Right kidney (tissue), 9 donors: ENCODE measurements at places on chromosomes 7 and 10.
A peak's percentile ranks its signal among the peaks of the same experiment; 100 is the strongest.

GRCh38 chr7:130277763-130278643 lies 11.3 kb downstream of the CPA2 start:
- DNase-seq, result peak; percentile 78

DNA sequence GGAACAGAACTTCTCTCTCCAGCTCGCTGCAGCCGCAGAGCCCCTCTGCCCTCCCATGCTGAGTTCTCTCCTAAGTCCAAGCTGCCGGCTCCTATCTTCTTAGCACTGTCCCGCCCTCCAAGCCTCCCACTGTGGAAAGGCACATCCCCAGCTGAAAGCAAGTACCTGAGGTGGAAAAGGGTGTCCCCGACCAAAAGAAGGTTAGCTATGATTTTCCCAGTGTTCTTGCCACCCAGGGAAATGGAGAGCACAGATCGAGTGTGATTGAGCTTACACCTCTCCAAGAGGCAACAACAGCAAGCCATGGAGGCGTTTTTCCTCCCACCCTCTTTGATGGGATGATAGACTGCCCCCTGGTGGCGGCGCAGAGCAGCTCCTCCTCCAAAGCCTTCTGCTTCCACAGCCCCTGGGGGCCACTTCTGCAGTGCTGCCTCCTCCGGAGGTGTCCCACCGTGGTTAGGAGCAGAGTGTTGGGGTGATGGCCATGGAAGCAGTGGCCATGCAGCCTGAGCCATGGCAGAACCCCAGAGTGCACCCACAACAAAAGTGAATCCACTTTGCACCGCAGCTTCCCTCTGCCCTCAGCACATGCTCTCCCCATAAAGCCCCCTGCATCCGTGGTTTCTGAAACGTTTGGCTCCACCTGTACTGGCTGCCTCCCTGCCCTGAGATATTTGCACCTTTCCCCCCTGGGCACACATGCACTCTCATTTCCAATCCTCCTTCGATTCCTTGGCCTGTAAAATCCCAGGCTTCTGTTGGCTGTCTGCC lies 143.1 kb upstream of the STK17A start:
- DNase-seq, result peak; percentile 21

- DNase-seq, result no peak
Observed at GRCh38 chr10:117261501-117261900, 20.6 kb downstream of the SLC18A2 start.

DNA sequence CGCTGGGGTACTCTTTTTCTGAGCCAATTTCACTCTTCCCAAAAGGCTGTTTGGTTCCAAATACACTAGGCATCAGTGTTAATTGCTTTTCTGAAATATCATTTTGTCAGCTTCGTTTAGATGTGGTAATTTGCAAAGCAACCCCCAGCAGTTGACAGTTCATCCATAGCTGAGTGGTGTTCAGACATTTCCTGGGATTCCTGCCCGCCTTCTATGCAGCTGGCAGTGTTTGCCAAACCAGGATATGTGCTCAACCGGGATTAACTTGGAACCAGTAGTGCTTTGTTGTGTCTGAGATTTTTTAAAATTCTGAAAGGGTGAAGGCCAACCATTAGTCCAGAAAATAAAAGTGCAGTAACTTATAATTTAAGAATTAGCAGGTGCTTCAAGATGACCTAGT lies 25.2 kb upstream of the MKLN1 start:
- DNase-seq, result no peak

DNA sequence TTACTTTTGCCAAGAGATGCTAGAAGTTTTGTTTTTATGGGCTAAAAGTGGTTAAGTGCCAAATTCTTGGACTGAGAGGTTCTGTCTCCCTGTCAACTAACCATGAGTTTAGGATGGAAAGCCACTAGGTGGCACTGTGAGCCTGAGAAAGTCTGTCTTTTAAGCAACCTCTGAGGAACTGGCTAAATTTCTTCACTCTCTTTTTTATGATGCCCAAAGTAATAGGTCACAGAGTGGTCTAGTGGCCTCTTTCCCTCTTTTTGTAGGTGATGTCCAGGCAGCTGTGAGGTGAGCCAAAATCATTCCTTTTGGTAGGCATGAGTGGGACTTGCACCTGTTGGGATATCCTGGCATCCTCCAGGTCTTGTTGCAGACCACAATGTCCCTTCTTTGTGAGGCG lies 56.8 kb downstream of the SND1 start:
- DNase-seq, result peak; percentile 40

GRCh38 chr7:23969443-23969842 lies 259.4 kb downstream of the STK31 start:
- no peak for DNase-seq

DNA sequence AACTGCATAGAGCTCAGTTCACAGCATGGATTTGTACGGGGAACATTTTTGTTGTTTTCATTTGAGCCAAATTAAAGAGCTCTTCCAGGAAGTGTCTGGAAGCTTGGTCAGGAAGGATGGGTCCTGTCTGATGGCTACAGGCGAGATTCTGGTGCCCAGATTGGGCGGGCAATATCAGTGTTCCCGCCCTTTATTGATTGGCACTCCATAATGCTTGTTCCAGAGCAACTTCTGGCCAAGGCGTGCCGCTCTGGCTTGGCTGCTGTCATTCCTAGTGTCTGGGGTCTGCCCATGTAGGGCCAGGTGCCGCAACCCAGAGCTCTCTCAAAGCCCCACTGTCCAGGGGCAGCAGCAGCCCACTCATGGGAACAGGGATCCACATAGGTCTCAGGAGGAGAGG lies 45.9 kb downstream of the RAMP3 start:
- DNase-seq, result no peak

DNA sequence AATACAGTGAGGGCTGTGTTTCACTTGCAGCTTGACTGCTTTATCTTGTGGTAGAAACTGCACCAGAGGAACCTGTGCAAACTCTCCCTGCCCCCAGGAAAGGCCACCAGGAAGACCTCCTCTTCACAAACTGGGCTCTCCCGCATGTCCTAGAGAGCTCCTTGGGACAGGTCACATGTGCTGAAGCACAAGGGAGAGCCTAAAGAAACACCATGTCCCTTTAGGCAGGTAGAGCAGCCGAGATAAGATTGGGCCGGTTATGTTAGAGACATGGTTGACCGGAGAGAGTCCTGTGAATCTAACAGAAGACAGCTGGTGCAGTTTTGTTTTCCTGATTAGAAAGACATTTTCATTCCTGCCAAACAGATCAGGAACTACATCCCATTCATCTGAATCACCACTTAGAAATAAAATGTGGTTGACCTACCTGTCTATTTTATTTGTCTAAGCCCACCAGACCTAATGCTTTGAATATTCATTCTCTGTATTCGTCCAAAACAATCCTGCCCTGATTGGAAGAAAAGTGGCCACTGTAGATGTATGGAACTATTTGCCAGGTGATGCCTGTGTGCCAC lies 224.1 kb downstream of the GLI3 start:
- no peak for DNase-seq

GRCh38 chr10:6050801-6051445 lies 11.2 kb downstream of the IL2RA start:
- DNase-seq, result peak; percentile 17

DNA sequence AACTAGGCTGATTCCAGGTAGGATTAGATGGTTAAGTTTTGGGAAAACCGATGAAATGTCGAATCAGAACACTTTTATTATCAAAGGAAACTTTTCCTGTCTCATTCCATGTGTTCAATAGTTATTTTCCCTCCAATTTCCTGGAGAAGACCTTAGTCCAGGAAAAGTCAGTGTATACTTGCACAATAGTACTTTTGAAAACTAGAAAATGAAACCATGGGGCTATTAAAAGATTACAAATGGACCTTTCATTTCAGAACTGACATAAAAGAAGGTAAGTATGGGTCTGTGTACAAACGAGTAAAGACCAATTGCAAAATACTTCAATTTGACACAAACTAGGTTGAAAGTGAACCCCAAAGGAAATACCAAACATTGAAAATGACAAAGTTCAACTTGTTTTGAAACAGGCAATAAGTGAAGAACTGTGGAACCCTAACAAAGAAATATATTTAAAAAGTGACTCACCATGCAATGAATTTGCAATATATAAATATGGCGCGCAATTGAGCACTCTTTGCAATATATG lies 2.1 kb downstream of the AVPI1 start:
- no peak for DNase-seq

DNA sequence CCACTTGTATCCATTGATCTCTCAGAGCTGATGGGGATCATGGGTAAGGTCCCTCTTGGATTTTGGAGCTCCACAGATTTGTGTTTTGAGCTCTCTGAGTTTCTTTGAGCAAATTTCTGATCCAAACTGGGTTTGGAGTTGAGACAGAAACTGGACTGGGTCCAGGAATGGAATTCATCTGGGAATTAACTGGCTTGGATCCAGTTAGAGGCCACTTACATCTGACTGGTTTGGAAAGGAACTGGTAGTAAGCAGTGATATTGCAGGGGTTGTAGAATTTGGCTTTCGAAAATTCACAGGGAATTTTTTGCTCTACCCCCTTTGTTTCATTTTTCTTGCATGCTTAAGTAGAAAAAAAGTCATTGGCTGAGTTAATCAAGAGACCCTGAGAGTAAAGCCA lies 245.6 kb downstream of the SEMA3D start:
- DNase-seq, result no peak

- no peak for DNase-seq
Observed at GRCh38 chr10:84589526-84590205, 261.3 kb downstream of the CCSER2 start.

GRCh38 chr7:16951483-16952080 lies 69.8 kb upstream of the AGR3 start:
- DNase-seq, result no peak

GRCh38 chr10:98646998-98647917 lies 200.5 kb upstream of the HPS1 start:
- peak; percentile 3 for DNase-seq

GRCh38 chr10:121591186-121591585 lies 7.1 kb downstream of the FGFR2 start:
- DNase-seq, result no peak

DNA sequence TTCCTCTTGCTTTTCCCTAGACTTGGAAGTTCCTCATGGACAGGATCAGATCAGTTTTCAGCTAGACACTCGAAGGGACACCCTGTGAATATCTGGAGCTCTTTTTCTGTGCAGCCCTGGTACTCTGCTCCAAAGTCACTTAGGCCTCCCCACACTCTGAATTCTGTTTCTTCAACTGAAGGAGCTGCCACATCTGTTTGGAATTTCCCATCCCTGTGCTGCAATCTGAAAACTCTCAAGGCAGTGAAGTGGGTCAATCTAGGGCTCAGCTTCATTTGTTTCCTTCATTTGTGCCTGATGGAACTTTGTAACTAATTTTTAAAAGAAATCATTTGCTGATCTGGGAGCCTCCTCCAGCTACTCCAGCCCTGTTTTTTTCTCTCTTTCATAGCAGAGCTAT lies 9.6 kb downstream of the EPC1 start:
- DNase-seq, result no peak

- DNase-seq, result no peak
Observed at GRCh38 chr10:132539894-132540293, 2.3 kb downstream of the INPP5A start.

DNA sequence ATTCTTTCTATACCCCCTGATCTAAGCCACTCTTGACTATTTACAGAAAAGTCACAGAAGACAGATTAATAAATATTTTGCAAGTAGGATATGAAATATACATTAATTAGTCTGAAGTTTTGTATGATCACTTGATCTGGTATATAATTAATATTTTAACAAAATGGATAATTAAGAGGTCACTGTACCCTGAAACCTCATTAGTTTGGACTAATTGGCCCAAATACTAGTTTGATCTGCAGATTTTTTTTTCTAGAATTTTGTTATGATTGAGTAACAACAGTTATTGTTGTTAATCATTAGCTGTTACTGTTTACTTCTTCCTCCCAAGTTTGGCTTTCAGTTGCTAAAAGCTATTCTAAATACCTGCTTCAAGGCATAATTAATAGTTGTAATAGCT lies 2.7 kb downstream of the NHLRC2 start:
- DNase-seq, result no peak

GRCh38 chr10:34280599-34281374 lies 534.3 kb downstream of the PARD3 start:
- DNase-seq, result no peak

GRCh38 chr7:155922067-155922816 lies 110.0 kb upstream of the SHH start:
- DNase-seq, result peak; percentile 50

DNA sequence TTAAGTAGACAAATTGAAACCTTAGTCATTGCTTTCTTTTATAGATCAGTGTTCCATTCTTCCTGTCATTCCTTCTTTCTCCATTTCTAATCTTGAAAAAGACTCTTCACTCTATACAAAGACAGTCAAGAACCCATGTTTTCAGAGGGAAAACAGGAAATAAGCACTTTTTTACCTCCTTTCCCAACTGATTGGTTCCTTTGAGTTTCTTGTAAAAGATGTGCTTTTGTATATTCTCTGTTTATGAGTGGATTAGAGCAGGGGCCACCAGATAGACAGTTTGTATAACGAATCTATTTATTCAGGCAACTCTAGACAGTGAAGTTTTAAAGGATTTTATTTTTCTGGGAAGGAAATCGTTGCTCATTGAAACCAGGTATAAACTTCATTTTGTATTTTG lies 49.8 kb downstream of the SHOC2 start:
- no peak for DNase-seq

- no peak for DNase-seq
Observed at GRCh38 chr7:81693080-81693479, 76.8 kb downstream of the HGF start.

DNA sequence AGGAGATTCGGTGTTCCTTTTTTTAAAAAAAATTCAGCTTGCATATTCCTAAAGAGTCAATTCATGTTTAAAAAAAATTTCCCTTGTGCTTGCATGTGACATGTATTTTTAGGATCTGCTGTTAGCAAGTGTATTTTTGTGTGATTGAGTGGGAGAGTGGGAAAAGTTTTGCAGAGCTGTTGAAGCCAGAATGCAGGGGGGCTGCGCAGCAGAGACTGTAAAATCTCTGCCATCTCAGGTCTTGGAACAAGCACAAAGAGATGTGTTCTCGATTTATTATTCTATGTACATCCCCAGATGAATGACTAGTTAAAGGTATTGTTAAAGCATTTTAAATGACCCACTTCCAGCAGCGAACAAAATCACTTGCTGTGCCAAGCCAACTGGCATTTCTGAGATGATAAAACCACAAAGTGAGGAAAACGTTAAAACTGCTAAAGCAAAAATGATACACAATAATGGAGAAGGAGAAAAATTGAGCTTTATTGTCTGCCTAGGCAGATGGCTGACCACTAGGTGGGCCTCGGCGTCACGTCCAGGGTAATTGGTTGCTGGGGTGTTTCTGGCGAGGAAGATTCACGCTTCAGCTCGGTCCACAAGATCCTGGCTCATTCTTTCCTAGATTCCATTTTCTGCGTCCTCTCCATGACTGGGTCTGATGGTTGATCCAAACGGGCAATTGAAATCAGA lies 67.0 kb upstream of the ATRNL1 start:
- no peak for DNase-seq

DNA sequence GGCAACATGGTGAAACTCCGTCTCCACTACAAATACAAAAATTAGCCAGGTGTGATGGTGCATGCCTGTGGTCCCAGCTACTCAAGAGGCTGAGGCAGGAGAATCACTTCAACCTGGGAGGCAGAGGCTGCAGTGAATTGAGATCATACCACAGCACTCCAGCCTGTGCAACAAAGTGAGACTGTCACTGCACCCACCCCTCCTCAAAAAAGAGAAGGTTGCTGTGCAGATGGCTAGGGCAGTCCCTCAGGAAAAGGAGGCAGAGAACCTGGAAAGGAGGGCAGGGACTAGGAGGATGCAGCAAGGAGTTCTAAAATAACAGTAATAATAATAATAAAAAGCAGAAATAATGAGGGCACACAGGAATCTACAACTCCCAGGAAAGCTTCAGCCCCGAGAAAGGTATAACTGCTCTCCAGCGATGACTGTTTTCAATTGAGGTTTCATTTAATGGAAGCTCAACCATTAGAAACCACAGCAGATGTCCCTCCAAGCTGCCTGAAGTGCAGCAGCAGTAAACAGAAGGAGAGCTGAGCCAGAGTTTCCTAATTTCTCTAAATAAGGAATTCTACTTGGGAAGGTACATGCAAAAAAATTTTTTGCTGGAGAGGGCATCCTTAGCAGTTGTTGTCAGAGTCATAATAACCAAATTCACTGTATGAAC lies 326.5 kb downstream of the GATA3 start:
- no peak for DNase-seq
